ENCODE measurements at places on chromosomes 16 and 17.

- no peak for DNase-seq
Observed at GRCh38 chr16:30697264-30698138, 1.5 kb upstream of the SRCAP start.

- DNase-seq: no peak
Observed at GRCh38 chr17:43396491-43397060, 2.2 kb upstream of the ARL4D start.

DNA sequence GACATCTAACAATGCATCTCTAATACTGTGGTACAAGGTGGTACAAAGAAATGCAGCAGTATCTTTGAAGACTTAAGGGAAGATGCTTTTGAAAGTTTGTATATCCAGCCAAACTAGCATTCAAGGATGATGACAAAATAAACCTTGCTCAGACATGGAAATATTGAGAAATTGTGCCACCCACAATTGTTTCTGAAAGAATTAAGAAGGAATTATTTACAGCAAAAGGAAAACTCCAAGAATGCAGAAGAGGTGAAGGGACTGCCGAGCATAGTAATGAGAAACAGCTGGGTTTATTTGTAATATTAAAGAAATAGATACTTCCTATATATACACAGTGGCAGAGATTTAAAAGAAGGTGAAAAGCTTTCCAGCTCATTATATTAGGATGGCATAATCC lies 29.5 kb downstream of the PMFBP1 start:
- DNase-seq: no peak

DNA sequence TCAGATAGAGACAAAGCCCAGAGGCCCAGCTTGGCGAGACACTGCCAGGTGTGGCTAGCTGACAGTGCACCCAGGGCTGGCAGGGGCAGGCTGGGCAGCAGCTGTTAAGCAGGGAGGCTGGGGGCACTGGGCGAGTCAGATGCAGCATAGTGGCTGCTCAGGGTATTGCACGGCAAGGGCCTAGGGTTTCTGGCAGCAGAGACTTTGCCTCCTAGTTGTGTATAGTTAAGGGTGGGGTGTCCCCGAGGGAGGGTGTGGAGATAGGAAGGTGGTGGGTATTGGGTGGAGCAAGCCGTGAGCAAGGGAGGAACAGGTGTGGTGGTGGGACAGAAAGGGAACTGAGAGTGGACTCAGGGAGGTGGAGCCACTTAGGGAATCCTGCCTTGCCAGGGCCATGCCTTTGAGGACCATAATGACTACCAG lies 66.0 kb downstream of the SMPD3 start:
- no peak for DNase-seq

DNA sequence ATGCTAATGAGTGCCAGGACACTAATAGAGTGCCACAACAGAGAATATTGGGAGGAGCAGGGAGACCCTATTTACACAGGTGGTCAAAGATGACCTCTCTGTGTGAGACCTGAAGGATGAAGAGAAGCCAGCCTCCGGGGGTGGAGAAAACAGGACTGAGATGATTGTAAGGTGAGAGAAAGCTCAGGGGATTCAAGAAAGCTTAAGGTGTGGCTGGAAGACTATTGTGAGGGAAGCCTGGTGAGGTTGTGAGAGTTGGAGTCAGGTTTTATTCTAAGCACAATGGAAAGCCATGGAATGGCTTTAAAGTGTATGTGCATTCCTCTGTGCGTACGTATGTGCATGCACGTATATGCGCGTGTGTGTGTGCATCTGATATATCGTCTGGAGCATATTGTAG lies 10.4 kb upstream of the MARCHF10 start:
- DNase-seq: no peak

- no peak for DNase-seq
Observed at GRCh38 chr16:86212706-86213436, 297.5 kb upstream of the FOXF1 start.

- DNase-seq: no peak
Observed at GRCh38 chr17:67256075-67256732, 11.2 kb upstream of the HELZ start.

Data from stimulated activated CD4-positive, alpha-beta T cell treated with anti-CD3 and anti-CD28 coated beads, Interleukin-12 subunit alpha, Interleukin-12 subunit beta, amount 100 ng/mL, for 4 hours (primary cell).